NCI-H2081 treated with DMSO at 0.1 percent for 48 hours (cell line): ENCODE measurements at places on chromosomes 12 and 14.

DNA sequence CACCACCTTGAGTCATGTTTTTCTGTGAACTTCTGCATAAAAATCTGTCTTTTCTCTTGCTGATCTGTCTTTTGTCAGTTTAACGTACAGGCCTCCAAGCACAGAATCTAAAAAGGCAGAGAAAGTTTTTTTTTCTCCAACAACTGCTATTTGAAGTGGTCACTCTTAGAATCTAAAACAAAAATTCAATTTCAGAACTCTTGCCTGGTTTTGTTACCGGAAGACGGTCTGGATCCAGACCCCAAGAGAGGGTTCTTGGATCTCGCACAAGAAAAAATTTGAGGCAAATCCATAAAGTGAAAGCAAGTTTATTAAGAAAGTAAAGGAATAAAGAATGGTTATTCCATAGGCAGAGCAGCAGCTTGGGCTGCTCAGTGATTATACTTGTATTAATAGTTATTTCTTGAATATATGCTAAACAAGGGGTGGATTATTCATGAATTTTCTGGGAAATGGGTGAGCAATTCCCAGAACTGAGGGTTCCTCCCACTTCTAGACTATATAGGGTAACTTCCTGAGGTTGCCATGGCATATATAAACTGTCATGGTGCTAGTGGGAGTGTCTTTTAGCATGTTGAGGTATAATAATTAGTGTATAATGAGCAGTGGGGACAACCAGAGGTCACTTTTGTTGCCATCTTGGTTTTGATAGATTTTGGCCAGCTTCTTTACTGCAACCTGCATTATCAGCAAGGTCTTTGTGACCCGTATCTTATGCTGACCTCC is 150.0 kb upstream of the PLEKHA5 start:
- no peak for DNase-seq

DNA sequence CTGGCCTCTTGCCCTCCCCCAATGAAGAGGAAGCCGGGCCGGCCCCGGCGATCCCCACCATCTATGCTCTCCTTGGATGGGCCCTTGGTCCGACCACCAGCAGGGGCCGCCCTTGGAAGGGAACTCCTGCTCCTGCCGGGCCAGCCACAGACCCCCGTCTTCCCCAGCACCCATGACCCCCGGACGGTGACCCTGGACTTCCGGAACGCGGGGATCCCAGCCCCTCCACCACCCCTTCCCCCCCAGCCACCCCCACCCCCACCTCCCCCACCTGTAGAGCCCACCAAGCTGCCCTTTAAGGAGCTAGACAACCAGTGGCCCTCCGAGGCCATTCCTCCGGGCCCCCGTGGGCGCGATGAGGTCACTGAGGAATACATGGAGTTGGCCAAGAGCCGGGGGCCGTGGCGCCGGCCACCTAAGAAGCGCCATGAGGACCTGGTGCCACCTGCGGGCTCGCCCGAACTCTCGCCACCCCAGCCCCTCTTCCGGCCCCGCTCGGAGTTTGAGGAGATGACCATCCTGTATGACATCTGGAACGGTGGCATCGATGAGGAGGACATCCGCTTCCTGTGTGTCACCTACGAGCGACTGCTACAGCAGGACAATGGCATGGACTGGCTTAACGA is 19.4 kb downstream of the SETD1B start:
- DNase-seq = no peak

DNA sequence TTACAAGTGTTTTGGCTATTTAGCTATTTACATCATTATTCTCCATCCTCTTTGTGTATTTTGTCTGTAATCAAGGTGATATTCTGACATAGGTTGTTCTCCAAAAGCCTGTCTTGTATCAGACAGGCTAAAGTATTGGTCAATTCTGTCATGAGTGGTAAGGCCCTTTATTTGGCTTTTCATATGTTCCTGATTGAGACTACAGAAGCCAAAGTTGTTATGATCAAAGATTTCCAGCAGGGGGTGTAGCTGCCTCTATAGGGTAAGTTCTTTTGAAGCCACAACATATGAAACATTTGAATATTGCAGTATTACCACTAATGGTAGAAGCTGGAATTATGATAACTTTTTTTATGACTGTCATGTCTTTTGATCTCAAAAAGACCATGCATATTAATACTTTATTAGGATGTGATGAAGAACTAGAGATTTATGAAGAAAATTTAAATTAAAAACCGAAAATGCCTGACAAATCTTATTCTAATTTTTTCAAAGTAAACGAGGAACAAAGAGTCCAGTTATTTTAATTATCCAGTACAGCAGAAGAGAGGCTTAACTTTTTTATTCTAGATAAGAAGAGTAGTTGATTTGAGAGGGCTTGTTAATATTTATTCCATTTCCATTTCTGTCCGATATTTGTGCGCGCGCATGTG is 3.4 kb upstream of the ARHGAP5 start:
- DNase-seq = no peak

DNA sequence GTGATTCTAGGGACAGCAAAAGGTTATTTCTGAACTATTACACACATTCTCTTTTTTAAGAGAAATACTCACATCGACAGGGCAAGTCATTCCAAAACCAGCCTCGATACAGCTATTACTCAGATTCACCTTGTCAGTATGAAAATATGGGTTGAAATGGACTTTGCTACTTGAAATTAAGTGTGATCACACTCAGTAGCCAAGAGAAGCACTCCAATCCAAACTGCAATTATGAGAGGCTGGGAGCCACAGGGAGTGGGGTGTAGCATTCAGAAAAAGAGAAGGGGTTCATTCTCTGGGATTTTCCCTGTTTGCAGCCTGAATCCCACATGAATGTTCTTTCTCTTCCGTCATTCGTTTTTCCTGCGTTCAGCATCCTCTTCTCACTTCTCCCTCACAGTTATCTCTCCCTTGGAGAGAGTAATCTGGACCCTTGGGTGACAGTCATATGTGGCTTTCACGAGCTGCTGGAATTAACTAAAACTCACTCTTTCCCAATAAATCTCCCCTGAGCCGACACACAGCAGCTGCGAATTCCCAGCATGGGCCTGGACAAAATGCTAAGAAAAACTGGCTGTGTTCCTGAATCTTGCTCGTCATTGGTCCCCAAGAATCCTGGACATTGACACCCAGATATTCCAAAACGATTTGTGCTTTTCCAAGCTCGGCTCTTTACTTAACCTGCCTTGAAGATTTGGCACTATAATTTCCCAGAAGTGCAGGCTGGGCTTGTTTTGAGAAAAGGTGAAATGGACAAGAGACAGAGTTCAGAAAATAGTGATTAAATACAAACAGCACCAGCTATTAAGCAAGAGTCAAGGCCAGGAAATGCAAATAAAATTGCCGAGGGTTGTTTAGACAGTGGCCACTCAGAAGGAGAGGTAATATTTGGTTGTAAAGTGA is 199.5 kb upstream of the PLEKHG7 start:
- no peak for DNase-seq

DNA sequence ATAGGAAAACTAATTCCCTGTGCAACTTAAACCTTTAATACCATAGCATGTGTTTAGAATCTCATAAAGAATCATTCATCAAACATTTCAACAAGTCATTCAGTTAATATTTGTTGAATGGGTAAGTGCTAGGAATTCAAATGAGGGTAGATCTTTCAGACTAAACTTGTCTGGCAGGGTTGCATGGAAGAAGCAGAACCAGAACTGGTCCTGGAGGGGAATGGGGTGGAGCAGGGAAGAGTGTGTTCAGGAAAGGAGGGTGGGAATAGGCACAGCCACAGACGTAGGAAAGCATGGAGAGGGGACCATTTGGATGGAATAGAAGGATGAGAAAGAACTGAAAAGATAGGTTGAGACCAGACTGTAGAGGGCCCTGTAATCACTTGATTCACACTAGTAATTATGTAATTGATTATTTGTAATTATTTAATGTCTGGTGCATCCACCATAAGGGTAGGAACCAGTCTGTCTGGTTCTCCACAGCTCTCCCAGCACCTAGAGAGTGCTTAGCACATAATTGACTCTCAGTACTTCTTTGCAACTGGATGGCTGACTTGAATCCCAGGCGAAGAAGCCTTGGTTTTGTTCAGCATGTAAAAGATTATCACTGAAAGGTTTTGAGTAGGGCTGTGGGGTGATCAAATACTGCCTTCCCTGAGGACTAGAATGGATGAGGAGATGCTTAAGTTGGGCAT is 3.0 kb upstream of the MAP3K9 start:
- no peak for DNase-seq
